ENCODE measurements at places on chromosomes 5 and 9.

DNA sequence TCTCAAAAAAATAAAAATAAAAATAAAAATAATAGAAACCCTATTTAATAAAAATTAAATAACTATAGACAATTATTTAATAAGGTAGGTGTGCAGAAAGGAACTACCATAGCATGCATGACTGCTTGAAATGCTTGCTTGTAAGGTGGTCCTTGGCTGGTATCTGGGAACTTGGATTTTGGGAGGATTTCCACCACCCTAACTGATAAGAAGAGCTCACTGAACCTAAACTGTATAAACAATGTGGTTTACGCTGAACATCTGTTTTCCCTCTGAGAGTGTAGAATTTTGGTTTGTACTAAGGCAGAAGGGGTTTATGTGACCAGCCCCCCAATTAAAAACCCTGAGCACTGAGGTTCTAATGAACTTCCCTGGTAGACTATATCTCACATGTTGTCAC, 31.2 kb downstream of the CPLANE1 start:
- DNase-seq, result no peak

GRCh38 chr9:109171926-109172325, 4.9 kb upstream of the FRRS1L start:
- no peak for DNase-seq

- DNase-seq, result no peak
These were observed 15.1 kb downstream of the BBLN start for GRCh38 chr9:128175102-128175563.

DNA sequence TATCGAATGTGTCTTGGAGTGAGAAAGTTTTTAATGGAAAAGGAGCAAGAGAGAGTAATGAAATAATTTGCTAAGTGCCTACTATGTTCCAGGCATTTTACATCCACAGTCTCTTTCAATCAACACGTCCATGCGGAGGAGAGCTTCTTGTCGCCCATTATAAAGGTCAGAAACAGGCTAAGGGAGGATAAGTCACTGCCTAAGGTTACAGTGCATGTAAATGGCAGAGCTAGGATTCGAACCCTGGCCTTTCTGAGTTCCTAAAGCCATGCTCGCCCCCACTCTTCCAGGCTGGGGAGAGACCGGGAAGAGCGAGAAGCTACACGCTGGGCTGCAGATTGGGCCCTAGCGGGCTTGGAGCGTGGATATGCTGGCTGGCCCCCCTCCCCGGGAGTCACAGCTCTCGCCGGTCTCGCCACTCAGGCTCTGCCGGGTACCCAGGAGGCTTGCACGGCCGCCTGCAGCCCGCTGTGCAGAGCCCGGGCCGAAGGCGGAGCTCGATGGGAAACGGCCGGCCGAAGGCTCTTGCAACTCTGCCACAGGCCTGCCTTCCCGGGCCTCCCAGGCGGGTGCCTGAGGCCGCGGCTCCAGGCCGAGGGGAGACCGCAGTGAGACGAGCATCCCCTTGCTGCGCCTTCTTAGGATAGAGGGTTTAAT, 775 bp upstream of the LHX2 start:
- no peak for DNase-seq

DNA sequence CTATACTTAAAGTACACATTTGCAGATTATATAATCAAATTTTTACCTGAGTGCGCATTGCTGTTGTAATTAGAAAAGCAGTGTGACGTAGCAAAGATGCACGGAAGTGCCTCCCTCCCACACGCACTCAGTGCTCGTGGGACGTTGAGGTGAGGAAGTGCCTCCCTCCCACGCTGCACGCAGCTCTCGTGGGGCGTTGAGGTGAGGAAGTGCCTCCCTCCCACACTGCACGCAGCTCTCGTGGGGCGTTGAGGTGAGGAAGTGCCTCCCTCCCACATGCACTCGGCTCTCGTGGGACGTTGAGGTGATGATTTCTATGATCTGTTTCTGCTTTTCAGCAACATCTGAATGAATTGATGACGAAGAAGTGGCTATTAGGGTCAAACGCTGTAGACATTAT, 21.0 kb downstream of the EXOC3 start:
- DNase-seq, result no peak

DNA sequence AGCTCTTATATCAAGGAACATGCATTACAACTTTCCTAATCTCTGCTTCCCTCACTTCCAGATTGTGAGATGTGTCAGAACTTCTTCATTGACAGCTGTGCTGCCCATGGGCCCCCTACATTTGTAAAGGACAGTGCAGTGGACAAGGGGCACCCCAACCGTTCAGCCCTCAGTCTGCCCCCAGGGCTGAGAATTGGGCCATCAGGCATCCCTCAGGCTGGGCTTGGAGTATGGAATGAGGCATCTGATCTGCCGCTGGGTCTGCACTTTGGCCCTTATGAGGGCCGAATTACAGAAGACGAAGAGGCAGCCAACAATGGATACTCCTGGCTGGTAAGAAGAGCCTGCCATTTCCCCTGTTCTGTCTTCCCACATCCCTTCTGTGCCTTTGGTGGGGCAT, 15.1 kb downstream of the PRDM9 start:
- no peak for DNase-seq

DNA sequence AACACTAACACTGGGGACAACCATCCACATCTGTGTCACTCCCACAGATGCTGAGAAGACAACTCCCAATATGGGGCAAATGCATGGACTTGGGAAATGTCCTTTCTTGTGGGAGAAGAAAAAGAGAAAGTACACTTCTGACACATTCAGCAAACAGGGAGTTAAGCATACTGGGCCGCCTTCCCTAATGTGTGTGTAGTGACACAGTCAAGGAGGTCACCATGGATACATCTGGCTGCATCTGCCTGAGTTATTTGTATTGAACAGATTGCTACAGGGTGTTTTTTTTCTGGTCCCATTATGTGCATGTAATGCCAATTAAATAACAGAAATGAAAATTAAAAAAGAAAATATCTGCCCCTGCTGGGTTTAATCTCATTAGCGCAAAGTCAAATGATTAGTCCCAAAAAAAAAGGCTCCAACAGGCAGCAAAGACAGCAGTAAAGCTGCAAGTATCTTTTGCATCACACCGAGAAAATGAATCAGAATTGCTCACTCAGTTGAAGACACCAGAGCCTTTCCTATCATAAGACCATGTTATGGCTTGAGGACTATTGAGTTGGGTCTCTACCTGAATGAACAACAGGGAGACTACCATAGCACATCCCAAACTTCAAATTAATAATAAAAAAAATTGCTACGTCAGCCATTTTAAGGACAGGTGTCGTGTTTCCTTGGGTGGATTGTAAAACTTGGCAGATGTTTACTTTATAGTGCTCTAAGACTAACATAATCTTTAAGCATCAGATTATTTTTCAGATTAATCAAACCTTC, 395.9 kb downstream of the DTWD2 start:
- DNase-seq, result no peak

GRCh38 chr9:125887172-125887571, 140.0 kb downstream of the PBX3 start:
- no peak for DNase-seq

- DNase-seq, result no peak
These were observed 158.0 kb downstream of the DEPDC1B start for GRCh38 chr5:60541980-60542379.

- DNase-seq, result no peak
These were observed 38.6 kb upstream of the KCNMB1 start for GRCh38 chr5:170427672-170428236.

- DNase-seq, result no peak
These were observed 52.9 kb downstream of the MAPKAP1 start for GRCh38 chr9:125654121-125654520.

GRCh38 chr5:118857700-118858099, 130.6 kb downstream of the DTWD2 start:
- DNase-seq, result no peak
